ENCODE measurements at places on chromosomes 3 and 15. TPM values are rescaled to one million over a fixed set of nuclear protein-coding genes. Genes with fewer than 3 reads are reported as not detected.
A peak's percentile ranks its signal among the peaks of the same experiment; 100 is the strongest.

- no peak overlapping the region for H3K27ac ChIP-seq
- no peaks in the 10 kb centered on the region for H3K4me1 ChIP-seq
- H3K27me3 ChIP-seq, result no peaks in the 10 kb centered on the region
- DNase-seq, result no peak
Measured at GRCh38 chr3:123370819-123371218, 78.1 kb downstream of the ADCY5 start.

GRCh38 chr15:83723216-83723615 lies 69.3 kb downstream of the ADAMTSL3 start:
- no peaks in the 10 kb centered on the region for H3K36me3 ChIP-seq
- DNase-seq, result no peak
- no peak overlapping the region for H3K27ac ChIP-seq
- H3K4me1 ChIP-seq, result no peaks in the 10 kb centered on the region
- no peaks in the 10 kb centered on the region for H3K27me3 ChIP-seq
- H3K4me3 ChIP-seq, result no peak overlapping the region

Gene FRMD5
- 0.36 TPM for total RNA-seq

GRCh38 chr3:48387634-48388033 lies 15.6 kb downstream of the FBXW12 start:
- no peaks in the 10 kb centered on the region for H3K36me3 ChIP-seq
- DNase-seq, result no peak
- H3K4me3 ChIP-seq, result no peak overlapping the region
- H3K27me3 ChIP-seq, result no peaks in the 10 kb centered on the region
- H3K4me1 ChIP-seq, result no peaks in the 10 kb centered on the region
- no peak overlapping the region for H3K27ac ChIP-seq

DNA sequence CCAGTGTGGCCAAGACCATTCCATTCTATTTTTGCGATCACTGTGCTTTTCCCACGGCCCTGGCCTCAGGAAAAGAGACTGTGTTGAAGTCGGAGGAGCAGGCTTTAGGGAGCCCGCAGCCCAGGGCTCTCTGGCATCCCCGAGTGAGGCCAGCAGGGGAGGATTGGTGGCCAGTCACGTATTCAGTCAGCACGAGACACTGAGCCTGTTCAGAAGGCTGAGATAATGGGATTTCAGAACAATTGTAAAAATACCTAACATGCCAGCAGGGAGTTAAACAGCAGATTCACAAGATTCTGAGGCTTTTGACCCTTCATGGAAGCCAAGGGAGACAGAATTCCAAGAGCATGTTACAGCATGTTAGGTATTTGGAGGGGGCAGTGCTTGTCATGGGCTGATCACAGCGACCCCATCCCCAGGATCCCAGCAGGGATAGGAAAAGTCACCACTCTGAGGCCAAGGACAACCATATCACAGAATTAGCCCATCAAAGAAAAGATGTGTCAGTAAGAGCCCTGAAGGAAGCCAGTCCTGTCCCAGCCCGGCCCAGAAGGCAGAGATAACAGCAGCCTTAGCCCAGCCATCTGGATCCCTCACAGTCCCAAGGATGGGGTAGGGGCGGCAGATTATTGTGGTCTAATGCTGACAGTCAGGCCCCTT lies 40.6 kb downstream of the AMOTL2 start:
- no peak overlapping the region for H3K4me3 ChIP-seq
- peak overlapping the region; percentile 64 for H3K27ac ChIP-seq
- H3K27me3 ChIP-seq, result no peaks in the 10 kb centered on the region
- no peak for DNase-seq

DNA sequence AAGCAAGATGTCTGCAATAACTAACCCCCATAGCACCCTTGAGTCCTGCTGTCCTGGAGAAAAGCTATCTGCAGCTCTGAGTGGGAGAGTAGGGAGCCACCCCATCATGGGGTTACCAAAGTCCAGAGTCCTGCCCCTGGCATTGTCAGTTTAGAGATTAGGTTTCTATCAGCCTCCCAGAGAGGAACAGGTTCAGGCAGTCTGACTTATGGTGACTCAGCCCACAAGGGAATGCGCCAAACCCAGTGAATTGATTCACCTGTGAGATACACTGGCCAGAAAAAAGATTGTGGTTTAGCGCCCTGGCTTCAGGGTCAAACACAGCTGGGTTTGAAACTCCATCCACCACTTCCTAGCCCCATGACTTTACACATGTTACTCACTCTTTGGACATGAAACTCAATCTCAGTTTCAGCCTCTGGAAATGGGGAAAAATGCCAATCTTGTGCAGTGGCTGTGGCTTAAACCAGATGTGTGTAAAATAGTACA lies 263.6 kb upstream of the HES1 start:
- no peaks in the 10 kb centered on the region for H3K27me3 ChIP-seq
- peak; percentile 79 for DNase-seq
- no peak overlapping the region for H3K4me3 ChIP-seq
- H3K4me1 ChIP-seq, result no peaks in the 10 kb centered on the region
- no peaks in the 10 kb centered on the region for H3K36me3 ChIP-seq
- H3K27ac ChIP-seq, result no peak overlapping the region

Gene DPPA2
- not detected for total RNA-seq

GRCh38 chr3:149252272-149252671 lies 30.6 kb upstream of the CP start:
- peaks cover under 1% of the 10 kb centered on the region for H3K4me1 ChIP-seq
- DNase-seq, result no peak
- H3K4me3 ChIP-seq, result no peak overlapping the region
- H3K27me3 ChIP-seq, result no peaks in the 10 kb centered on the region
- H3K36me3 ChIP-seq, result no peaks in the 10 kb centered on the region
- no peak overlapping the region for H3K27ac ChIP-seq

DNA sequence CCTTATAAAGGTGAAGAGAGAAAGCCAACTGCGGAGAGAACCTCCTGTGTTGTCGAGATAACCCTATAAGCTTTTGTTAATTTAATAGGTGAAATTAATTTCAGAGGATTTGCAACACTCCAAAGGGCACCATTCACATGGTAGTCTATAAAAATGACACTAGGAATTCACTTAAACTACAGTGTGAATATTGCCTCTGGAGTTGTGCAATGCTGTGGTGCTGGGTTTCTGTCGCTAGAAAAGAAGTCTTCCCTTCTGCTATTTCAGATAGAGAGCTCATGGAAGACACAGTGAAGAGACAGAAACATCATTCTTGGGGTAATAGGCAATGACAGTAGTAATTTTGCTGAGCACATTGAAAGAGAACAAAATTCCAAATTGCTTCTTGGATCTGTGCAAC lies 28.8 kb upstream of the PROK2 start:
- H3K4me1 ChIP-seq, result no peaks in the 10 kb centered on the region
- no peak overlapping the region for H3K4me3 ChIP-seq
- H3K27ac ChIP-seq, result no peak overlapping the region
- H3K36me3 ChIP-seq, result no peaks in the 10 kb centered on the region
- no peak for DNase-seq

Gene CPN2
- total RNA-seq, result 1.3 TPM

GRCh38 chr3:43181202-43181821 lies 75.4 kb upstream of the POMGNT2 start:
- no peaks in the 10 kb centered on the region for H3K36me3 ChIP-seq
- no peaks in the 10 kb centered on the region for H3K27me3 ChIP-seq
- DNase-seq, result no peak
- H3K4me1 ChIP-seq, result no peaks in the 10 kb centered on the region

- no peaks in the 10 kb centered on the region for H3K36me3 ChIP-seq
- H3K27ac ChIP-seq, result no peak overlapping the region
- H3K4me1 ChIP-seq, result no peaks in the 10 kb centered on the region
- H3K4me3 ChIP-seq, result no peak overlapping the region
- no peak for DNase-seq
Measured at GRCh38 chr3:72912532-72912931, 24.7 kb downstream of the GXYLT2 start.

Gene HIGD2B
- 0.51 TPM for total RNA-seq

DNA sequence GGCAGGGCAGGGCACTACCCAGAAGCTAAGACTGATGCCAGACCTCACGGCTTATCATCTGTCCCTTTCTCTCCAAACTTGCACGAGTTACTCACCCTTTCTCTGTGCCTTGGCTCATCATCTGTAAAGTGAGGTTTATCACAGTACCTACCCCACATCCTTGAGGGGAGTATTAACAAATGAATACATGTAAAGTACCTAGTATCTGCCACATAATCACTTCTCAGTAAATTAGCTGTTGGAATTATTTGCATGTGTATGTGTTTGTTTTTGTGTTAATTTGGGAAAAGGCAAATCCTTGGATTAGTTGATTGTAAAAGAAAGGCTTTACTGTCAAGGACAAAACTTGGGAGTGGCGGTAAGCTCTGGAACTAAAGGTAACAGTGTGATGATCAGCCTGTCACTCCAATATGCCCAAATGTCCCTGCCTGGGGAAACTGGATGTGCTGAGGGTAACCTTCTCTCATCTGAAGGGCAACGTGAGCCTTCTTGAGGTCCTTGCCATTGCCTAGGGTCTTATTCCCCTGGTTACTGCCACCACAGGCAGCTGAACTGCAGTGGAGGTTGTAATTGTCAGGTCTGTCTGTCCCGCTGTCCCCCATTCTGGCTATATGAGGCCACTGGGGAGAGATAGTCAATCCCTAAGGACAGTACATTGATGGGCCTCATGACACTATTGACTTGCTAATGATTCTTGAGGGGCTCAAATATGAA lies 269.4 kb downstream of the CLSTN2 start:
- H3K27ac ChIP-seq, result no peak overlapping the region
- no peak overlapping the region for H3K4me3 ChIP-seq
- DNase-seq, result no peak

DNA sequence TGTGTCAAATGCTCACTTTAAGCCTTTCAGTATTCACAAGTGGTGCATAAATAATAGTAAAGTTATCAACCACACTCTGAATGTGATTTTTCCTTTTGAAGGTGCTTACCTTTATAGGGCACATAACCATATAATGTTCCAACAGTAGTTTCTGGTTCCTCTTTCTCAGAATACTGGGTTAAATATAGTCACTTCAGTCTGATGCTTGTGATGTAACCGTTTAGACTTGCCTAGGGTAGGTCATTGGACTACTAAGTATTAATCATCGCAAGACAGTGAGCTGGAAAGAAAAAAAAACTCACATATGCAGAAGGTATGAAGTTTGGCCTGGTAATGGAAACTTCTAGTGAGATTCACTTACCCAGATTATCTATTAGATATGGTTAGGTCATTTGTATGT lies 1.9 kb downstream of the KBTBD8 start:
- H3K36me3 ChIP-seq, result no peaks in the 10 kb centered on the region
- no peak overlapping the region for H3K4me3 ChIP-seq
- no peaks in the 10 kb centered on the region for H3K4me1 ChIP-seq
- H3K27me3 ChIP-seq, result no peaks in the 10 kb centered on the region
- no peak for DNase-seq

- H3K27ac ChIP-seq, result peak overlapping the region; percentile 86
- H3K4me3 ChIP-seq, result peak overlapping the region; percentile 70
- H3K36me3 ChIP-seq, result no peaks in the 10 kb centered on the region
- no peaks in the 10 kb centered on the region for H3K4me1 ChIP-seq
- DNase-seq, result peak; percentile 74
- H3K27me3 ChIP-seq, result no peaks in the 10 kb centered on the region
Measured at GRCh38 chr3:105369500-105370371, 3.0 kb downstream of the ALCAM start.

DNA sequence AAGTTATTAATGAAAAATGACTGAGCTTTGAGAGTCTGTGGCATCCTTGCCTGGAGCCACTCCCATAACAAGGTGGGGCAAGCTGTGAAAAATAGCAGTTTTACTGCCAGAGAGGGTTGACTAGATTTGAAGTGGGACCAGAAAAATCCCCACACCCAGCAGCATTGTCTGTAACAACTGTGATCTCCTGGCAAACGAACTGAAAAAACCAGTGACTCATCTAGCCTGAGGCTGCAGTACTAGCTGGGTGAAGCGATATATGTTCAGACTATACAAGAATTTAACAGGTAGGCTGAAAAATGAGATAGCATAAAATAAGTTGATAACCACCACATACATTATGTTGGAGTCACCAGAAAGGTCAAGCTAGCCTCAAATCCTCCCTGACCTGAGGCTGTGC lies 64.0 kb downstream of the DPH6 start:
- H3K4me1 ChIP-seq, result no peaks in the 10 kb centered on the region
- no peaks in the 10 kb centered on the region for H3K27me3 ChIP-seq
- DNase-seq, result peak; percentile 29
- H3K4me3 ChIP-seq, result no peak overlapping the region
- H3K27ac ChIP-seq, result no peak overlapping the region

Gene GNB5
- 85.7 TPM for total RNA-seq

DNA sequence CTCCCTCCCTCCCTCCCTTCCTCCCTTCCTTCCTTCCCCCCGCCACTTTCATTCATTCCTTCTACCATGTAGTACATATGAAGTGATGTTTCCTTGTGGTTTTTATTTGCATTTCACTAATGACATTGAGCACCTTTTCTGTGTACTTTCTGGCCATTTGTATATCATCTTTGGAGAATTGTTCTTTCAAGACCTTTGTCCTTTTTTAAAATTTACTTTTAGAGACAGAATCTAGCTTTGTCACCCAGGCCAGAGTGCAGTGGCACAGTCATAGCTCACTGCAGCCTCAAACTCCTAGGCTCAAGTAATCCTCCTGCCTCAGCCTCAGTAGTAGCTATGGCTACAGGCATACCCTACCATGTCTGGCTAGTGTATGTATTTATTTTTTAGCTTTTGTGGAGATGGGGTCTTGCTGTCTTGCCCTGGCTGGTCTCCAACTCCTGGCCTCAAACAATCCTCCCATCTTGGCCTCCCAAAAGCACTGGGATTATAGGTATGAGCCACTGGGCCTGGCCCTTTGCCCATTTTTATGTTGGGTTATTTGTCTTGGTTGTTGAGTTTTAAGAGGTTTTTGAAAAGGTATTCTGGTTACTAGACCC lies 42.0 kb upstream of the CTDSPL2 start:
- H3K4me3 ChIP-seq, result no peak overlapping the region
- H3K36me3 ChIP-seq, result no peaks in the 10 kb centered on the region
- no peak overlapping the region for H3K27ac ChIP-seq

DNA sequence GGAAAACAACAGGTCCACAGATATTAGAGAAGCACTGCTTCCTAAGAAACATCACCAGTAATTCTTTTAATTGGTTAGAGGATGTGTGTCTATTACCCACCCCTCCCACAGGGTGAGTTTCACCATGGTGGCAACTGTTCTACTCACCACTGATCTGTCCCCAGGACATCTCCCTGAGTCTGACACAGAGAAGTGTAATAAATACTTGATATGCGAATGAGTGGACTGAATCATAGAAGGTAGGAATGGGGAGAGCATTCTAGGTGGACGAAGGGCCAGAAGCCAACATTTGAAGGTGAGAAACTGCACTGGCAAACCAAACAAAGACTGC lies 452.7 kb upstream of the PROK2 start:
- H3K27ac ChIP-seq, result no peak overlapping the region
- DNase-seq, result no peak
- H3K36me3 ChIP-seq, result no peaks in the 10 kb centered on the region
- H3K4me3 ChIP-seq, result no peak overlapping the region
- no peaks in the 10 kb centered on the region for H3K27me3 ChIP-seq

Gene SNX22
- 12.2 TPM for total RNA-seq

DNA sequence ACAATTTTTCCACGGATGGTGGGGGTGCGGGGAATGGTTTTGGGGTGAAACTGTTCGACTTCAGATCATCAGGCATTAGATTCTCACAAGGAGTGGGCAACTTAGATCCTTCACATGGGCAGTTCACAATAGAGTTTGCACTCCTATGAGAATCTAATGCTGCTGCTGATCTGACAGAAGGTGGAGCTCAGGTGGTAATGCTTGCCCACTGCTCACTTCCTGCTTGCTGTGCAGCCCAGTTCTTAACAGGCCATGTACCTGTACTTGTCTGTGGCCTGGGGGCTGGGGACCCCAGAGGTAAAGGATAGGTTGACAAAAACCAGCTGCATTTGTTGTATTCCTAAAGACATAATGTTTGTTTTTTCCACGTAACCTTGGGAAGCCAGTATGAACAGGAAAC lies 16.0 kb downstream of the DZIP3 start:
- H3K27ac ChIP-seq, result no peak overlapping the region
- H3K36me3 ChIP-seq, result no peaks in the 10 kb centered on the region
- no peaks in the 10 kb centered on the region for H3K27me3 ChIP-seq

Gene ARGFX
- total RNA-seq, result not detected
